GM12878 (cell line): ENCODE measurements at places on chromosomes 7 and 10. TPM values are rescaled to one million over a fixed set of nuclear protein-coding genes. Genes with fewer than 3 reads are reported as not detected.
A peak's percentile ranks its signal among the peaks of the same experiment; 100 is the strongest.

UCN3 gene
- polyA plus RNA-seq: not detected in 2 replicates

SPDYE18 gene
- polyA plus RNA-seq: 0.46 TPM in 1 of 2 replicates, not detected in the other

BRAF gene
- 9.6 and 10.4 TPM in 2 replicates for polyA plus RNA-seq

OPN4 gene
- not detected in 2 replicates for polyA plus RNA-seq

LRIT1 gene
- polyA plus RNA-seq: not detected in 2 replicates

GRCh38 chr10:84343831-84344230, 15.4 kb downstream of the CCSER2 start:
- no peak for DNase-seq

- DNase-seq: no peak
Measured at GRCh38 chr10:30188101-30188500, 128.7 kb upstream of the JCAD start.

- DNase-seq: no peak
Measured at GRCh38 chr10:74754381-74754821, 72.0 kb upstream of the KAT6B start.

GRCh38 chr10:129418496-129419225, 48.4 kb upstream of the MGMT start:
- DNase-seq: no peak

GRCh38 chr7:149474309-149475120, 13.7 kb upstream of the ZNF777 start:
- no peak for DNase-seq

DNA sequence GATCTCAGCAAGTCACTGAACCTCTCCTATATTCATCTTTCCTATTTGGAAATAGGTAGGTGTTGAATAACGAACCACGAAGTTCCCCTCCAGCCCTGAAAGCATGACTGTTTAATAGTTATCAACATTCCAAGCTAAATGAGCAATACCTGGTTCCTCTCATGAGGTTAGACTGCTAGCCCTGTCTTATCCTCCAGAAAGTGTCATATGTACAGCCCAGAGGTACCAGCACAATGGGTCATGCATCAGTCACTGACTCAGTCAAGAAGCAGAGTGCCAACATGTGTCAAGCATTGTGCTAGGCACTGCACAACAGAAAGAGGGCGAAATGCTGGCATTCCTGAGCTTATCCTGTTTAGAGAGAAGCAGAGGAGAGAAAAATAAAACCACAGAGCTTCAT, 70.0 kb downstream of the AMPH start:
- no peak for DNase-seq

DNA sequence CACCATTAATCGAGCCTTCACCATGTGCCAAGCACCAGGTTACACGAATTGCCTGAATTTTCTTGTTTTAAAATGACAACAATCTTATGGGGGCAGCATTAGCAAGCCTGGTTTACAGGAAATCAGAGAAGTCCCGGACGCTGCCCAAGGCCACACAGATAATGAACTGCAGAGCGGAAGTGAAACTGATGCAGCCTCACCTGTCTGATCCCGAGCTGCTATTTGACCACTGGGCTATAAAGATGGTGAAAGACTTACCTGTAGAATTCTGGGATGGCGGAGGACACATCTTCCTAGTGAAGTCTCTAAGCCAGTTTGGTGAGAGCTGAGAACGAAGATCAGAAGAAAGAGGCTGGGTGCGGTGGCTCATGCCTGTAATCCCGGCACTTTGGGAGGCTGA, 21.7 kb upstream of the GALNTL5 start:
- no peak for DNase-seq

GRCh38 chr7:38492010-38492409, 139.2 kb downstream of the AMPH start:
- DNase-seq: no peak

DNA sequence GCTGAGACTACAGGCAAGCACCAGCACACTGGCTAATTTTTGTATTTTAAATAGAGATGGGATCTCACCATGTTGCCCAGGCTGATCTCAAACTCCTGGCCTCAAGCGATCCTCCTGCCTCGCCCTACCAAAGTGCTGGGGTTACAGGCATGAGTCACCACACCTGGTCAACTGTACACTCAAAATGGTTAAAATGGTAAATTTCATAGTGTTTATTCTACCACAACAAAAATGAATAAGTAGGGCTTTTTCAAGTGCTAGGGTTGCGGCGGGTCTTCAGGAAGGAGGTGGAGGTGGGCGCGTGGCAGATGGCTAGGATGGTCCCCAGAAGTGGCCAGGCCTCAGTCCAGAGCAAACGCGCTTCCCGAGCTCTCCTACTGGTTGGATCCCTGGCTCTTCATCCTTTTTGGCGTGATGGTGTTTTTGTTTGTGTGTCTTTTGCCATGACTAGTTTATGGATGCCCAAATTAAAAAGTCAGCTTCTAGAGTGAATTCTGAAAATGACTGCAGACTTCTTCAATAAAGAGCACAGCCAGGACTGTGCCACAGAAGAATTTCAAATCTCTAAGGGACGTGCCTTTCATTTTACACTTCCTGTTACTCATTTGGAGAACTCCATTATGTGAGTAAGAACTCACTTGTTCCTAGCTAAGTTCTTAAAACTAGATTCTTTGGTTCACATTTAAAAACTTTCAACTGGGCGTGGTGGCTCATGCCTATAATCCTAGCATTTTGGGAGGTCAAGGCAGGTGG, 73.9 kb downstream of the TMEM130 start:
- peak; percentile 77 for DNase-seq

DNA sequence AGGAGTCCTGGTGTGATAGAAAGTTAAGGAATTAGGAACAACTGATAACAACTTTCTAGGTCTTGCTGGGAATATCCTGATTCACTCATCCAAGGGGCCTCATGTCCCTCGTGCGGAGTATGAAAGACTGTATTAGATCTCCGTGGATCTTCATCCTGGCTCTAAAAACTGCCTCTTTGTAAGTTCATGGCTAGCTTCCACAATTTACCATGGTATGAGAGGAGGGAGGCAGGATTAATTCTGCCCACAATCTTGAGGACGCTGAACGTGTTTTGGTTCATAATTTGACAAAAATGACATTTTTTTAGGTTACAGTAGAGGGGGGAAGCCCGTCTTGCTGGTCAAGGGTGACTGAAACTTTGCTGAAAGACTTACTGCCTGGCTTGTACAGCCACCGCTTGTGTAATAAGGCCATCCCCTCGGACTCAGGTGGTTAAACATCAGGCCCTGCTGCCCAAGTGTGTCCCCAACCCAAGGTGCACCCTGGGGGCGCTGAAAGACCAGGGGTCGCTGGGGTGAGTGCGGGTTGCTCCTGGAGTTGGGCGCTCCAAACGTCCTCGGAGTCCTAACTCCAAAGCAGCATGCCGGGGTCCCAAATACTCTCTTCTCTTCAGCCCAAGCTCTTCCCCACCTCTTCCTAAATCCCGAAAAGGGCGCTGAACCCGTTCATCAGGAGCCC, 733 bp downstream of the HIBADH start:
- DNase-seq: no peak

GRCh38 chr7:157595086-157595855, 258.5 kb downstream of the DNAJB6 start:
- DNase-seq: no peak

DNA sequence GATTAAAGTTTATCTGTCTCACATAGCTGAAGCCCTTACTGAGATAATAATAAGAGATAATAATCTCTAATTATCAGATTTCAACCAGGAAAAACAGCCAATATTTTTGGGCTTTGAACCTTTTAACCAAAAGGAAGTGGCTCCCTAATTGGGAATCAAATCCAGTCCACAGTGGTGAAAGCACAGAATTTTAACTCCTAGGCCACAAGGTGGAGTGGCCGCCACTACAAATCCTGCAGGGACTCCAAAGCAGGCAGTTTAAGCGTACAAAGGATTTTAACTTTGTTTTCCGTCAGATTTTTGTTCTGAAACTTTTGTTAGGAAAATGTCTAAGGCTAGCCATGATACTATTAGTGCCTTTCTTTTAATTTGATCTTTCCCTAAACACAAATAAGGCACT, 99.6 kb upstream of the CCNY start:
- no peak for DNase-seq

DNA sequence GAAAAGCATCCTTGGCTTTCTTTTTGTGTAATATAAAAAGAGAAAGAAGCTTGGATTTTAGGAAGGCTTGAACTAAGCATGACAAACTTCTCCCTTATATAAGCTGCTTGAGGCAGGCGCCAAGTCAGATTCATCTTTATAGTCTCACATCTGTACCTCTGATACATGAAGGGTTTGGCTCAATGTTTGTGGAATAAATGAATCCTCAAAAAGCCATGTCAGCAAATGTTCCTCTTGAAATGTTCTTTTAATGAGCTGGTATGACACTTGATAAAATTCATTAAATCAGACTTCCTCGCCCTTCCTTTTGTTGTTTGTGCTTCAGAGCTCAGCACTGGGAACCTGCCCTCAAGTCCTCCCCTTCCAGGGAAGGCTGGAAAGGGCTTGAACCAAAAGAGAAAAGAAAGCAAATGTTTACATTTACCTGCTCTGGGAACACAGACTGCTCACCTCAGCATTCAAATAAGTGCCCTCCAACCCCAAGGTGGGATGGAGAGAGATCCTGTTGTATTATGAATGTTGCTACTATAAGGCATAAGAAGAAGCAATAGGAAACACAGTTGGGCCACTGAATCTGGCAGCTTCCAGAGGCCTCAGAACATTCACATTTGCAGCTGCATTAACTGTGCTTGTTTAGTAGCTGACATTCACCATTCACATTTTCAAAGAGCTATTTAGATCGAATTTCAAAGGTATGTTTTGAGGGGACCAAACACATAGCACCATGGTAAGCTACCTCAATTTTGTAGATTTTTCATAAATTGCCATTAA, 212.6 kb downstream of the CACNA2D1 start:
- DNase-seq: no peak

GRCh38 chr10:17655567-17656146, 11.7 kb downstream of the STAM start:
- DNase-seq: peak; percentile 64

DNA sequence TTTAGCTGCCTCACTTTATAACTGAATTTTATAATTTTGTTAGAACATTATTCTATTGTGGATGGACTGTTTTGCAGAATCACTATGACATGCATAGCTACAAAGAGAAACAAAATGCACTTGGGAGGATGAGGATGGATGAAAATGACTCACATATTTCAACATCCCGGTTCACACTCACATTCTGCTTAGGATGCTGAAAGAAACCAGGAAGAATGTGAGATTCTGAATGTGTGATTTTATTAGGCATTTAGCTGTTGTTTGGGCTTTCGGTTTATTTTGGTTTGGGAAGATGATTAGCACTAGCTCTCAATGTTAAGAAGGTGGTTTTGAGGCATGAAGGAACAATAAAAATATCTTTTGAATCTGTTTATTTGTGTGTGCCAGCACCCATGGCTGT, 235.5 kb downstream of the SEMA3E start:
- no peak for DNase-seq

DNA sequence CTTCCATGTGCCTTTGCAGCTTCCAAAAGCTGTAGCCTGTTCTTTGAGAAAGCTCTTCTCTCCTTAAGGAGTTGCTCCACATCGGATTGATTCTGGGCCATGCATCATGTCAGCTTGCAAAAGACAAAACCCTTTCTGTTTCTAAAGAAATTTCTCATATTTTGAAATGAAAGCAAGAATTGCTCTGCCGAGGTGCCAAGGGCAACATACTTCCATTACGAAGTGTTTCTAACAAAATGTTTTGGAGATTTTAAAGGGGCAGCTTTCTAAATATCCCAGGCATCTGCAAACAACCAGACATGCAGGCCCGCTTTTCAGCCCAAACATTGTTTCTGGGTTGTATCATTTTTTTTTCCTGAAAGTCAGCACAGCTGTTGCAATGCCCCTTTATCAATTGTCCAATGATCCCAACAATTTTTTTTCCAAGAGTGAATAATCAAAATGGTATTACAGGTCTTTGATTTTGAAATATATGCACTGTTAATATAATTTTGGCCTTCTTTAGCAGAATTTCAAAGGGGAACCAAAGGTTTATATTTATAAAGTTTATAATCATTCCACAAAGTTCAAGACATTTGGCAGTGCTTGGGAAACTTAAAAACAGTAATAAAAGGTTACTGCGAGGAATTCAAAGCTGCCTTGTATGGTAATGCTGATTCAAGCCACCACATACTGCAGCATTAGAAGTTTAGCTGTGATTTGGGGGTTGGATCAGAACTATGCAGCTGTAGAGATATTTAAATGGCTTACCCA, 61.0 kb downstream of the TES start:
- DNase-seq: no peak

DNA sequence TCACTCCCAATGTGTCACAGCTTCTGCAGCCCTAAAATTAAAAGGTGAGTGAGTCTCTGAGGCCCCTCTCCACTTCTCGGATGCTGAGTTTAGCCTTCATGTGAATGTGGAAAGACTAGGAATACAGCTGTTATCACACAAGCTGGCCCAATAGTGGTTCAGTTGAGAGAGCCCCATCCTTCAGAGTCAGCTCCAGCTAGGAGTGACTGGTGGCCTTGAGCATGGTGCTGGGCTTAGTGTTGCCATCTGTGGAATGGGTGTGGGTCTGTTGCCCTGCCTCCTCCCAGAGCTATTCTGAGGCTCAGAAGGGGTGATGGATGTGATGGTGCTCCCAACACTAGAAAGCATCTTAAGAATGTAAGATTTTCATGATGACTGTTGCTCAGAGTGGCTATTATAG, 55.8 kb downstream of the FIGNL1 start:
- no peak for DNase-seq

DNA sequence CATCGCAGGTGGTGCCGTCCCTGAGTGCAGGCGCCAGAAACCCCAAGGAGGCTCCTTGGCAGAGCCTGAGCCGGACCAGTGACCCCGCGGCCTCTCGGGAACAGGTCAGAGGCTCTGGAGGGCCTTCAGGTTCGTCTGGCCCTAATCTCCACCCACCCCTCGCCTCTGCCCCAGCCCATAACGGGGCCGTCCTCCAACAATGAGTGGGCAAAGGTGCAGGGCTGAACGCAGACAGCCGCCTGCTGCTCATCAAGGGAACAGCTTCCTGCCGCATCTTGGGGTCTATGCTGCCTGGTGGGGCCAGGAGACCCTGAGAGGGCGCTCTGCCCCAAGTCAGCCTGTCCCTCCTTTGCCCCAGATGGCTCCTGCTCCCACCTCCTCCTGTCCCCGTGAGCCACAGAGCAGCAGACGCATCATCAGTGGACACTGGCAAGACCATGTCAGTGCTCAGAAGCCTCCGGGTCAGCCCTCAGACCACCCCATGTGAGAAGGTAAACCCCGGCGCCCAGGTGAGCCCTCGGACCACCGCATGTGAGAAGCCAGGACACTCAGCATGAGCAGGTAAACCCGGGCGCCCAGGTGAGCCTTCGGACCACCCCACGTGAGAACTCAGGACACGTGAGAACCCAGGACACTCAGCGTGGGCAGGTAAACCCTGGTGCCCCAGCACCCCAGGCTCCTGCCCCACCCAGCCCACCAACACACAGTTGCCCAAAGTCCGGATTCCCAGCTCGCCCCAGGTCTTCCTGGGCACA, 142.0 kb downstream of the PTPRN2 start:
- DNase-seq: no peak
